HL-60 (cell line): ENCODE measurements at places on chromosomes 12 and 14.

DNA sequence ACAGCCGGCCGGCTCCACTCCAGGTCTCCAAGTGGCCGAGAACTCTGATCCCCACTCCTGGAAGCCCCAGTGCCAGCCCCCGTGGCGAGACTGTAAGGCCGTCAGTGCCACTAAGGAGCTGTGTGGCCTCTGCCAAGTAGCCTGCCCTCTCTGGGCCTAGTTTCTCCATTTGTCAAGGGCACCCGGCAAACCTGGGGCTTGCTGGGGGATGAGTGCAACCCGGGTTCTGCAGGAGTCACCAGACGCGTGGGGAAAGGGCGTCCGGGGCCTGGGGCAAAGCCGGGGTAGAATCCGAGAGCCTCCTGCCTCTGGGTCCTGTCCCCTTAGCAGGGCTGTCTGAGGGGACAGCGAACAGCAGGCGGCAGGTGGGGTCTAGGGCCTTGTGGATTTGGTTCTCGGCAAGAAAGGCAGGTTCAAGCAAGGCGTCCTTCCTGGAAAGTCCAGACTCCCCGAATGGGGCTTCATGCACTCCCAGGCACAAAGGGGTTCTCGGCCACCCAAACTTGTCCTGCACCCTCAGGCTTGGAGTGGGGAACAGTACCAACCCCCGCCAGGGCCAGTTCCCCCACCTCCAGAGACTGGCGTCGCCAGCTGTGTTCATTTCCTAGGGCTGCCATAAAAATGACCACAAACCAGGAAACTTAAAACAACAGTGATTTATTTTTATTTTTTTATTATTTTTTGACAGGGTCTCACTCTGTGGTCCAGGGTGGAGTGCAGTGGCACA is 56.0 kb downstream of the NCOR2 start:
- no peak for DNase-seq

DNA sequence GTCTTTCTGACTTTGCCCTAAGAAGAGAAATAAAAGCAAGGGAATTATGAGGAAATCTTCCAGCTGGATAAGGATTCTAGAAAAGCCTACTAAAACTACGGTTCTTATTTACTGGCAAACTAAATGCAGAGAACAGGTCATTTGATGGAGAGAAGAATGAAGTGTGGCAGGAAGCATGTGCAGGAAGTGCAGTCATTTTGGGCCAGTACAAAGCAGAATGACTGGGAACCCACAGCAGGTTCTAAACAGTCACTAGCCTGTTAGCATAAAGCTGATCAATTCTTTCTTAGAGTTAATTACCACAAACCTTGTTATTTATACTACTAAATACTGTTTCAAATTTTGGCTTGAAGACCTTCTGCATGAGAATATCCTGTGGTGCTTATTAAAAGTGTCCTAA is 36.7 kb downstream of the CFAP54 start:
- DNase-seq: no peak

DNA sequence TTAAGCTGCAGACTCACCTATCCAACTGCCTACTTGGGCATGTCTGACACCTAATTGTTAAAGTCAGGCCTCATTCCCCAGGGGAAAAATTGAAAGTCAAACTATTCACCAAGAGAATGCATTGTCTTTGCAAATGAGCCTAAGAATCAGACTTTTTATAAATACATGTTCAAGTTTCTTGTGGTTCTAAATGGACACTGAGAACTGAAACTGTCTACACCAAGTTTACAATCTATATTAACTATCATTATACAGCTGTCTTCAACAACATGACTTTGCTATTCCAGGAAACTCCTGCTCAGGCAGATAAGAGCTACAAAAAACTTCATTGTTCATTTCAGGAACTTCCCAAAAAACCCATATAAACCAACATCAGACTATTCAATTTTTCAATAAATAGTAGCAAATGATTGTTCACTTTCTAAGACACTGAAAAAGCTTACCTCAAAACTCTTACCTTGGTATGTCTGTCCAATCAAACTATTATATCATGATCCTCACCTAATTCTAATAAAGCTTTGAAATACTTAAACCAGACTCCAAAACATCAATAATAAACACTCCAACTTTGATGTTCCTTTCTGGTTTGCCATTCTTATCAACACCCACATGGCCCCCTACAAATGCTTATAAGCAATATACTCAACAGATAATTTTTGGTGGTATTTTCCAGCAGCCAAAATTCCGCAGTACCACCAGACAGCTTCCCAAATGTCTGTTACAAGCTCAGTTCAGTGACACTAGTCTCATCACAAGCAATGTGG is 24.2 kb downstream of the CDK17 start:
- DNase-seq: no peak

DNA sequence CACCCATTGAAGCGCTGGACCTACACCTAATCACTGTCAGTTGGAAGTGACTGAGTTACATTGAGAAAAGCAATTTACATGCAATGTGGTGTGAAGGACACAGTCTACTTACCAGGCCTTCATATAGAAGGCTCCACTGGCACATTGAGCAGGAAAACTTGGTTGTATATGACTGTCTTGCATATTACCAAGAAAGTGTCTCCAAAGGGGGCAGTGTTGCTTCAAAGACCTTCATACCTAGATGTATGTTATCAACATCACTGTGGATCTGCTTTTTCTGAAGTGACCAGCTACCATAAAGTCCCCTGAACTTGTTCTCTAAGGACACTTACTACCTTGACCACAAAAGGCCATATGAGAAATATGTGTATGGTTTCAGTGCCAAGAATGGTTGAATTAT is 64.1 kb downstream of the NELL2 start:
- no peak for DNase-seq

DNA sequence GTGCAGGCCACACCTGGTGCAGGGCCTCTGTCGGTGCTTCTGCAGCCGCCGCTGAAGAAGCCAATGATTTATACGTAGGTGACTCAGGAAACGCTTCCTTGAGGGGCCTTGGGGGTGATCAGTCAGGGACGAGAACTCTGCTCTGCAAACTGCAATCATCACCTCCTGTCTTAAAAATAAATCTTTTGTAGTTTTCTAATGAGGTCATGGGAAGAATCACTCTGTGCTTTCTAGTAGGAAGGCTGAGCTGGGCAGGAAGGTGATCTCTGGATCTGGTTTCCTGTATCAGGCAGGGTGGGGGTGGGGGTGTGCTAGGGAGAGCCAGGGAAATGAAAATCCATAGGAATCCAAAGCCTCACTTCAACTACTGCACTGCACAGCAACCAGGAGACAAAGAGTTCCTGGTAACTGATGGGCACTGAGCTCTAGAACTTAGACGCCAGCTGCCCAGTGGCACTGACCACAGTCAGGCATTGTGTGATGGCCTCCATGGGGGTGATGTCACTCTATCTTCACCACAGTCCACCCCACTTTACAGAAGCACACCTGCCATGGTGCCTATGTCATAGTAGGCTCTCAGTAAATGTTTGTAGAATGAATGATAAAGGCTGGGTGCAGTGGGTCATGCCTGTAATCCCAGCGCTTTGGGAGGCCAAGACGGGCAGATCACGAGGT is 292.4 kb upstream of the PWP1 start:
- DNase-seq: no peak

DNA sequence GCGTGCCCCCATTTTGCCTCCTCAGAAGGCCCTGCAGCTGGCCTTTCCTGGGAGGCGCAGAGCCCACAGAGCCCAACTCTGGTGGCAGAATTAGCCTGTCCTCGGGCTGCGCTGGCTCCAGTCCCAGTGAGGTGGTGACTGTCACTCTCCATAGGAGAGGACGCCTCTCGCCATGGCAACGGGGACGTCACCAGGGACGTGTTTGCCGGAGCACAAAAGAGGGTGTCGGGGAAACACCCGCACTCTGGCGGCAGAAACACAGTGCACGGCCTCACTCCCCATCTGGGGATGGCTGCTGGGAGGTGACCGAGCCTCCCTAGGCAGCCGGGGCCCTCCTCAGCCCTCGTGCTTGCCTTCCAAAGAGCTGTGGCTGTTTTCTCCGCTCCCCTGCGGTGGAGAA is 50.2 kb upstream of the NCOR2 start:
- DNase-seq: no peak

GRCh38 chr12:88495031-88495430 is 85.2 kb downstream of the KITLG start:
- no peak for DNase-seq
